SK-N-MC (cell line): ENCODE measurements at places on chromosomes 5 and 9.

- DNase-seq: no peak
Measured at GRCh38 chr5:157059093-157059539, at the start of gene HAVCR1. Gene HAVCR1 (minus strand): TSS chr5:157059116. CDS start chr5:157057943, 1,173 bp downstream.

DNA sequence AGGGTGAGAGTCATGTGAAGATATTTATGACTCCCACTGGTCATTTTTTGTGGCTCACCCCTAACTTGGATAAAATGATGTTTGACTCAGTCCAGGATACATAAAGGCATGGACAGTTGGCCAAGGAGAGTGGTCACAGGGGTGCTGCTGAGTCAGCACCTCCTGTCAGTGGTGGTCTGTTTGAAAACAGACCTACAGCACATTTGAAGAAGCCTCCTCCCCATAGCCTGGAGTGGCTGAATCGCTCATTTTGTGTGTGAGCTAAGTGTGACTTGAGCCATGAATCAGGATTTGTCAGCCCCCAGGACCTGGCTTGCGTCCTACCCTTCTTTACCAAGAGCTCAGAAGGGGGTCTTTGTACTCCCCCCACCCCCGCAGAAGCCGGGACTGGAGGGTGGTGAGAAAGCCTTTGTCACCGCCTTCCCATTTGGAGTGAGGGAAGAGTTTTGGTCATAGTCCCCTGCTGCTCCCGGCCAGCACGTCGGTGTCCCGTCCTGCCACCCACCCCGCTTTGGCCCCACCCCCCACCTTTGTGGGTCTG, 35.6 kb downstream of the TRIO start:
- DNase-seq: no peak

- DNase-seq: no peak
Measured at GRCh38 chr9:6144947-6145346, 70.7 kb upstream of the IL33 start.

GRCh38 chr5:107426209-107426608, 244.5 kb downstream of the EFNA5 start:
- DNase-seq: no peak

- no peak for DNase-seq
Measured at GRCh38 chr9:99021512-99021911, 77.8 kb downstream of the COL15A1 start.
